ENCODE measurements at places on chromosomes 3 and 15.
A peak's percentile ranks its signal among the peaks of the same experiment; 100 is the strongest.

DNA sequence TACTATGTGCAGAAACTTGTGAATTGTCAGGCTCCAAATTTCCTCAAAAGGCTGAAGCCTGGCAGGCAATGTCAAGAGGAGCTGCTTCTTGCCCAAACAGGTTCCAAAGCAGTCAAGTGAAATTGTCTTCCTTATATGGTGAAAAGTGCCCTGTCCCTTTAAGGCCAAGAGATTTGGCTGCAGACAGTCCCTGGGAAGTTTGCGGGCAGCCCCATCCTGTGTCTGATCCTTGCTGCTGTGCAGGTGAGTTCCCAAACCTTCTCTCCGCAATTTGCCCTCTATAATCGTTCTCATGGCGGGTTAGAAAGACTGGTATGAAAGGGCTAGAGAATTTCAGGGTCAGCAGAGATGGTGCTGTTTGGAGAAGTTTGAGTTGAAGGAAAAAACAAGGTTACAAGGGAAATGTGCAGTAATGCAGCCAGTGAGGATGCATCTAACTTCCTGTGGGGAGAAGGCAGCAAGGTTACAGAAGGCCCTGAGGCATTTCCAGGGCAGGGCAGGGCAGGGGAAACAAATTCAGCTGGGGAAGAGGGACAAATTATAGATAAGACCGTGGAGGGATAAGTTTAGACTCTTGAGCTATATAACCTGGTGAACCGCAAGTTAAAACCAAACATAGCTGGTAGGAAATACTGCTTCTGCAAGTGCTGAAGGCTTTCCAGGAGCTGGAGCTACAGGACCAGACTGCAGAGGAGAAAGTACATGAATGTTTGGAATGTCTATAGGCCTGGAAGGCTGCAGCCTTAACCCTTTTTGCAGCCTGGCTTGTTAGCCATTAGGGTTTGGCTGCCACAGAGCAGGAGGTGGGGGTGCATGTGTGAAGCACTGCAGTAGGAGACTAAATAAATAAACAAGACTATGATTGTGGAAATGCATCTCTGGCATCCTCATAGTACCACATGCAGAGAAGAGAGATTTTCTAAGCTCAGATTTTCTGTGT, 256.2 kb upstream of the IL12A start:
- DNase-seq, result peak; percentile 61

- DNase-seq, result no peak
Observed at GRCh38 chr3:72699631-72700030, 148.6 kb downstream of the SHQ1 start.

DNA sequence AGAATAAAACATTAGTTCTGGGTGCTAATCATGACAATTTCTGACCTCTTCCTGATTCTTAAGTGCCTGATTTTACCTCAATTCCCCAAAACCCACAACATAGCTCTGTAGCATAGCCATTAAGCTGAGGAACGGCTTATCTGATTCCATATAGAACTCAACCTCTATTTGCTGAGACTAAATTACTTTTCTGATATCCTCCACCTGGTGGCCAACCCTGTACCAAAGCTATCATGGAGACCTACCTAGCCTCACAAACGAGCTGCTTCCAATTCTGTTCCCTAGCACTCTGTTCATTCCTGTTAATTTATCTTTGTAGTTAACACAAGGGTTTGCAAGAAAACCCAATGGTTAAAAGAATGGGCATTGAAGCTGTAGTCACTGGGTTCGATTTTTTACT, 245.2 kb downstream of the PLOD2 start:
- no peak for DNase-seq

GRCh38 chr3:183774631-183775030, 50.7 kb downstream of the MAP6D1 start:
- DNase-seq, result peak; percentile 82

DNA sequence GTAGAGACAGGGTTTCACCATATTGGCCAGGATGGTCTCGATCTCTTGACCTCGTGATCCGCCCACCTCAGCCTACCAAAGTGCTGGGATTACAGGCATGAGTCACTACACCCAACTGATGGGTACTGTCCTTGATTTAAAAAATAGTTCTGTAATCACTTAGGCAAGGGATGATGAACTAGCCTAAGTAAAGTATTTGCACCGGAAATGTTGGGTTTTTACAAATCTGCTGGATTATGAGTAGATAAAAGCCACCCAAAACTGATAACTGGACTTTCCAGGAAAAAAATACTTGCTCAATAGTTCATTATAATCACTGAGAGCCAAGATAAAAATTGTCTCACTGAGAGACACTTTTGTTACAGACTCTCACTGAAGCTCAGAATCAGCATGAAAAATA, 218.0 kb downstream of the WNT5A start:
- no peak for DNase-seq

- no peak for DNase-seq
Observed at GRCh38 chr3:46571684-46572083, 5.6 kb upstream of the LRRC2 start.

- DNase-seq, result no peak
Observed at GRCh38 chr3:2096216-2096615, 2.5 kb upstream of the CNTN4 start.

- DNase-seq, result no peak
Observed at GRCh38 chr3:136909187-136909586, 47.2 kb downstream of the NCK1 start.

- DNase-seq, result no peak
Observed at GRCh38 chr3:130383424-130383823, 38.0 kb downstream of the COL6A5 start.

GRCh38 chr15:88873786-88874185, 21.6 kb downstream of the HAPLN3 start:
- DNase-seq, result no peak

DNA sequence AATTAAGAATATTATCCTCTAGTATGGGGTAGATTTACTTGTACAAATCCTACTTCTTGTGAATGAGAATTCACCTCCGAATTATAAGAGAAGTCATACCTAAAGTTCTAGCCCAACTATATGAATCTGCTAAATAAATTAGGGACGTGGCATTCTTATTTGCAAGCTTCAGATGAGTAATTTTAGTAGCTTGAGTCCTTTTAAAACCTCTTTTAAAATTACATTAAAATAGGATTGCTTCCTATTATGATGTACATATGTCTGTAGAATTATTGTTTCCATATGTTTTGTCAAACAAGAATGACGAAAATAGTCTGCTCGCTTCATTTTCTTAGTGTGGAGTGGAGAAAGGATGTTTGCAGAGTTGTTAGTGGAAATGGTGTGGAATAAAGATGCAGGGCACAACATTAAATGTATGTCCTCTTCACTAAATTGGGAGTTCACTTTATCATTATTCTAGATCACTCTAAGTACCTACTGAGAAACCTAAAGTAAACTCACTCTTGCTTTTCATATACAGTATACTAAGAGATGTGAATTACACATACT, 59.4 kb downstream of the CMSS1 start:
- no peak for DNase-seq

- peak; percentile 55 for DNase-seq
Observed at GRCh38 chr3:151726016-151726415, 7.7 kb upstream of the AADACL2 start.

DNA sequence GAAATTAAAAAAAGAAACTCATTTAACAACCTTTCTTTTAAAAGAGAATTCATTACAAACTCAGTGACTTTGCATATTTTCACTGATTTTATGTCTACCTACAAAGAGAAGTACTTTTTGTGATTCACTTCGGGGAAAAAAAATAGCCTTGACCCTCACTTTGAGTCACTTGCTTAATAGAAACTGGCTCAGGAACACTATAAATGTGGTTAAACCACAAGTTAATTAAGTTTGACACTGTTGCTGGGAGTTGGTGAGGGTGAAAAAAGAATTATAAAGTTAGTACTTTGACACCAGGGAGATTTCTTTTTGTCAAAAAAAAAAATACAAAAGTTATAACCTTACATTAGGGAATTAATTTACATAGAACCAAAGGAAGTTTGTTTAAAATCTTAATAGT, 810.9 kb downstream of the NR2F2 start:
- no peak for DNase-seq

DNA sequence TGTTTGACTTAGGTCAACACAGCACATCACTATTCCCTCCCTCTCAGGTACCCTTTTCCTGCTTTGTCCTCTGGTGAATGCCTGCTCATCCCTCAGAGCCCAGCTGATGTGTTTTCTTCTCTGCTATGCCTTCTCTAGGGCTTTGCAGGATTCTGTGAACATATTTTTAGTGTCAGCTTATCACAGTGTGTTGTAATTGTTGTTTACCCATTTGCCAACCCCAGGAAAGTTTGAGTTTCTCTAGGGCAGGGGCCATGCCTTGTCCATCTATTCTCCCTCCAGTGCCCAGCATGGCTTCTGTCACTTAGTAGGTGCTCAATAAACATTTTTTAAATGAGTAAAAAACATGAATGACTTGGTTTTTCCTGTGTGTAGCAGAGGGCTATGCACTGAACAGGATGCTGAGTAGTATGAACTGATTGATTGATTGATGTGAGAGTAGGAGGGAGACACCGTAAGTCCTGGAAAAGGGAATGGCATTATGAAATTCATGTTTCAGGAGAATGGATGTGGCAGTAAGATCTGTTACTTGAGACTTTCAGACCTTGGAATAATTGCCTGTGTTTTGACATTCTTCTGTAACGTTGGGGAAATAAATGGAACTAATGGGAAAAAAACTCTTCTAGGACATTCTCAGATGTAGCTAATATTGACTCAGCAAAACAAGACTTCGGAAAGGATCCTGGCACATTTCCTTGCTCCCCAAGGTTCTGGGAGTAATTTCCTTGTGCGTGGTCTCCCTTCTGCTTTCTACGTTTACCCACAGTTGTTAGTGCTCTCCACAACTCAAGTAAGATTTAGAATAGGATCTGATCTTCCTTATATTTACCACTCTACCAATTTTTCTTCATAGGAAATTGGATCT, 267.3 kb upstream of the TBL1XR1 start:
- DNase-seq, result no peak

GRCh38 chr3:193688834-193689714, 96.1 kb downstream of the OPA1 start:
- no peak for DNase-seq

- DNase-seq, result peak; percentile 55
Observed at GRCh38 chr15:65110676-65111292, 4.2 kb downstream of the UBAP1L start.

DNA sequence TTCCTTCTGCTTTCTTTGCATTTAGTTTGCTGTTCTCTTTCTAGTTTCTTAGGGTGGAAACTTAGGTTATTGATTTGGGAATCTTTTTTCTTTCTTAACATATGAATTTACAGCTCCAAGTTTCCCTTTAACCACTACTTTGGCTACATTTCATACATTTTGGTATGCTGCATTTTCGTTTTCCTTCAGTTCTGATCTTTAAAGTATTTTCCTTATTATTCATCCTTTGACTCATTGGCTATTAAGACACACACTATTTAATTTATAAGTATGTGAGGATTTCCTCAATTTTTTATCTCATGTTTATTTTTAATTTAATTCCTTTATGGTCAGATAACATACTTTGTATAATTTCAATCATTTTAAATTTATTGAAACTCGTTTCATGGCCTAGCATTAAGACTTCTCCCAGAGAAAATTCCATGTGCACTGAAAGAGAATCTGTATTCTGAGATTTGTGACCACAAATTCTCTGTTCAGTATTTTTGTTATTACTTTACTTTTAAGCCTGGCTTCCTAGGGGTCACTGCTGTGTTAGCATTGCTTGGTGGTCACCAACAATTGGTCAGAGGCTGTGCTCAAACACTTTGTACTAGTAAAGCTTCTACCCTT, 87.7 kb downstream of the CFAP20DC start:
- DNase-seq, result no peak

DNA sequence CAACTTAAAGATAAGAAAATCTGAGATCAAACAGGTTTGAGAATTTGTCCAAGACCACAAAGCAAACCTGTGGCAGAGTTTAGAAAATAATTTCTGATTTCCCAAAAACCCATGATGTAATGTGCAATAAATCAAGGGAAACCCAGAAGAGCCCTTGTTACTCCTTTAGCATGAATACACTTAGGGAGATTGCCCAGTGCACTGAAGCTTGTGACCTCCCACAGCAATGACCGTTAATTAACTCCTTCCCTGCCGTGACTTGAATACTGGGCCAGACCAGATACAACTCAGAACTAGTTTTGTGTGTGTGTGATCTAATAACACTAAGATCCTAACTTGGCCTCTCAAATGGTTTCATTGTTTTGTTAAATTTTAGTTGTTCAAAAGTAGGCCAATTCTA, 2.5 kb downstream of the PRKAR2A start:
- no peak for DNase-seq

- no peak for DNase-seq
Observed at GRCh38 chr15:75188499-75188898, 13.2 kb upstream of the C15orf39 start.

DNA sequence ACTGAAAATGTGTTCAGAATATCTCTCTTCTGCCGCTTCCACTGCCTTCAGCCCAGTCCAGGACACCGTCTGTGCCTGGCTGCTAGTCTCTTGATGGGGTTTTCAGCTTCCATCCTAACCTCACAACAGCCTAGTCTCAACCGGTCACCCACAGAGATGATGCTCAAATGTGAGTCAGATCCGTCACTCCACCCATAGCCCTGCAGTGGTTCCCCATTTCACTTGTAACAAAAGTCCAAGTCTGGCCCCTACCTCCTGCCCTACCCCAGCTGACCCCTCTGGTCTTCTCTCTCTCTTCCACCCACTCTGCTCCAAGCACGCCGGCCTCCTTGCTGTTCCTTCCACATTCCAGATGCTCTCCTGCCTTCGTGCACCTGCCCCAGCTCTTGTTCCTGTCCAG, 68.1 kb downstream of the PPARG start:
- no peak for DNase-seq

DNA sequence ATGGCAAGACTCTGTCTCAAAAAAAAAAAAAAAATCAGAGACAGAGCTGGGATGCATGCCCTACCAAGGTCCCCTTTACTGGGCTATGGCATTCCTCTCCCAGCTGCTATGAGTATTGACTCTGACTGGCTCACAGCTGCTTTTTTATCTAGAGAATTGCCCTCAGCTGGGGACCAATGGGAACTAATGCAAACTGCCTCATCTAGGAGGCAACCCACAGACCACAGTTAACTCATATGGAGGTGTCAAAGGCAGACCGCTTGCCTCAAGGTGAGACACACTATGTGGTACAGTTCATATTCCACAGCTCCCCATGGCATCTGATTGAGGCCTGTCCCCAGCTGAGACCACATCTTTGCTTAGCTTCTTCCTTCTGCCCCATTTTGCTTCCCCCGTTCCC, 183.5 kb upstream of the EOMES start:
- no peak for DNase-seq

- no peak for DNase-seq
Observed at GRCh38 chr3:153437666-153438065, 275.6 kb downstream of the RAP2B start.

GRCh38 chr15:101453123-101454120, 36.1 kb downstream of the PCSK6 start:
- no peak for DNase-seq
